ENCODE measurements at places on chromosomes 5 and 9. TPM values are rescaled to one million over a fixed set of nuclear protein-coding genes. Genes with fewer than 3 reads are reported as not detected.

The FAM153A gene
- not detected for total RNA-seq

The KIAA1191 gene
- 101 TPM for total RNA-seq

The MPDZ gene
- 23.8 TPM for total RNA-seq

The SPATA31C1 gene
- not detected for total RNA-seq

The PCDHA1 gene
- 0.35 TPM for total RNA-seq

The ORM1 gene
- not detected for total RNA-seq

The FAM151B gene
- total RNA-seq, result 0.69 TPM

The UBE2B gene
- 33.2 TPM for total RNA-seq

The CYSTM1 gene
- total RNA-seq, result 30.0 TPM

- DNase-seq, result peak; percentile 26
Measured at GRCh38 chr9:19232823-19233194, 2.3 kb downstream of the DENND4C start.

- peak; percentile 95 for DNase-seq
Measured at GRCh38 chr5:95446560-95447221, 55.5 kb downstream of the FAM81B start.

GRCh38 chr9:107547772-107548297 is 58.3 kb upstream of the KLF4 start:
- no peak for DNase-seq

GRCh38 chr5:39422036-39422606 is 2.7 kb downstream of the DAB2 start:
- no peak for DNase-seq

DNA sequence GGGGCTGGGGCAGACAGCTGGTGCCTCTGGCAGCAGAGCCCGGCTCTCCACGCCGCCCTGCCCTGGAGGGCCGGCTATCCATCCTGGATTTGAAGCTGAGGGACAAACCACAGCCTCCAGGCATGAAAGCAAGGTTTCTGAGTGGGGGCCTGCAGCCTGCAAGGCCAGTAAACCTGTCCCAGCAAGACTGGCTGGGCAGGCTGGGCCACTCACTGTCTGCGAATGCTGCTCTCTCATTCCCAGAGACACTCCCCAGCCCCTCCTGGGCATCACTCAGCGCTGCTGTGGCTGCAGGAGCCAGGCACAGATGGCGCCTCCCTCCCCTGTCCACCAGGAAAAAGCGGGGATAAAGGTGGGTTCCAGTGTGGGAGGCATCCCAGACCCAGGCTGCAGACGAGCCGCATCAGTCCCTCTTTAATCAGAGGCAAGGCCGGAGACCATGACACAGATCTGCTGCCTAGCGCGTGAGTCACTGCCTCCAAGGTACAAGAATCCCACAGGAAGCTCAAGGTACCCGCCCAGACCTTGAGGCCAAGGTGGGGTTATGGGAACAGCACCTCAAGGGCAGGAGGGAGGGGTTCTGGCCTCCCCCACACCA is 118.0 kb downstream of the VAV2 start:
- peak; percentile 85 for DNase-seq

GRCh38 chr5:126449751-126450271 is 26.6 kb downstream of the GRAMD2B start:
- peak; percentile 78 for DNase-seq

DNA sequence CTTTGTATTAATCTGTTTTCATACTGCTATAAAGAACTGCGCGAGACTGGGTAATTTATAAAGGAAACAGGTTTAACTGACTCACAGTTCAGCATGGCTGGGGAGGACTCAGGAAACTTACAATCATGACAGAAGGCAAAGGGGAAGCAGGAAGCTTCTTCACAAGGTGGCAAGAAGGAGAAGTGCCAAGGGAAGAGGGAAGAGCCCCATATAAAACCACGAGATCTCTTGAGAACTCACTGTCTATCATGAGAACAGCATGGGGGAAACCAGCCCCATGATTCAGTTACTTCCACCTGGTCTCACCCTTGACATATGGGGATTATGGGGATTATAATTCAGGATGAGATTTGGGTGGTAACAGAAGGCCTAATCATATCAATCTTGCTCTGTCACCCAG is 60.9 kb upstream of the CHD1 start:
- no peak for DNase-seq

DNA sequence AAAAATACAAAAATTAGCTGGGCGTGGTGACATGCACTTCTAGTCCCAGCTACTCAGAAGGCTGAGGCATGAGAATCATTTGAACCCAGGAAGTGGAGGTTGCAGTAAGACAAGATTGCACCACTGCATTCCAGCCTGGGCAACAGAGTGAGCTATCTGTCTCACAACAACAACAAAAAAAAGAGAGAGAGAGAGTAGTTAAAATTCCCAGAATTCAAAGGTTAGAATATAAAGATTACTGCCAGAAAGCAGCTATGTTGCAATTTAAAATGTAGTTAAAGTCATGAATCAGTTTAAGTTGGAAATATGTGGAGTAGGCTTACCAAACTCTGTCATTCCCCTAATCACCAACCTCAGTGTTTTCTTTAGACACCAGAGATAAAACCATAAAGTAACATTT is 58.7 kb upstream of the SUSD1 start:
- DNase-seq, result peak; percentile 80

DNA sequence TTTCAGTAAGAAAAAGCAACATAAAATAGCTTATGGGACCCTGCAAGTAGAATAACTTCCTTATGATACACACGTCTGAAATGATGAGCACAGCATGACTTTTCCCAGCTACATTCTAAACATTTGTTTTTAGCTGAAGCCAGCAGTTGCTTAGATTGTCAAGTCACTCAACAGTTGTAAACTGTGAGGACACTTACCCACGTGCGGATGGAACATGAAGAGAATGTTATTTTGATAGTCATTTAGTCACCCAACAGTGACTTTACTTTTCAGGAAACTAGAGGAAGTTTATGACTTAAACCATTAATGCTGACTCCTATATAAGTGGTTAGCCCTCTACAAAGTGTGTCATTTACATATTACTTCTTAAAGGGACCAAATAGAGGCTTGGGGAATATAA is 3.0 kb downstream of the HACD4 start:
- no peak for DNase-seq

DNA sequence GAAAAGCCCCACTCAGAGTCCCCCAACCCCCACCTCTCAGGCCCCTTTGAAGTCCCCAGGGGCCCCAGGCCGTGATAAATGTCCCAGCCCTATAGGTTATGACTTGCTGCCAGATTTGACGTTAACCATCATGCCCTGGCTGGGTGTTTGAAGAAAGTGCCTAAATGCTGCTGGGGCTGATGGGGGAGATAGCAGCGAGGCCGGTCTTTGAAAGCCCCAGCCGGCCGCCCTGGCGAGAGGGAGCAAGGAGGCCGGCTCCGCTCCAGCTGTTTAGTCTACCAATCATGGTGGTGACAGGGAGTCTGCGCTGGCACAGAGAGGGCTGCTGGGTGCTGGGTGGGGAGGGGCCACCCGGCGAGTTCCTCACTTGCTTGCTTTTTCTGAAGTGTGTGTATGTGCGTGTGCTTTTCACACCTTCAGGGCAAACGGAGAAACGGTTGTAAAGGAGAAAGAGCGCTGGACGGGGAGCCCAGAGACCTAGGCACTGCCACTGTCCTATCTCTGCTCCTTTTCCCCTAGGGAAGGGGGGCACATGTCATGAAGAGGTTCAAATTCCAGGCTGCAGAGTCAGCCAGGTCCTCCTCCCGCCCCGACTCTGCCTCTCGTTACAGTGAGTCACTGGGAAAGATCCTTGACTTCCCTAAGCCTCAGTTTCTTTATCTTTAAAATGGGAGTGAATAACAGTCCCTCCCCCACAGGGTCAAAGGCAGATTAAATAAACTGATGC is 126.1 kb upstream of the HAND1 start:
- DNase-seq, result peak; percentile 32

All from renal cortical epithelial cell (primary cell).